ENCODE measurements at places on chromosomes 16 and 17.

- DNase-seq, result no peak
Measured at GRCh38 chr17:2906901-2907300, 110.7 kb downstream of the RAP1GAP2 start.

- no peak for DNase-seq
Measured at GRCh38 chr17:75622076-75622475, 11.2 kb upstream of the SMIM5 start.

DNA sequence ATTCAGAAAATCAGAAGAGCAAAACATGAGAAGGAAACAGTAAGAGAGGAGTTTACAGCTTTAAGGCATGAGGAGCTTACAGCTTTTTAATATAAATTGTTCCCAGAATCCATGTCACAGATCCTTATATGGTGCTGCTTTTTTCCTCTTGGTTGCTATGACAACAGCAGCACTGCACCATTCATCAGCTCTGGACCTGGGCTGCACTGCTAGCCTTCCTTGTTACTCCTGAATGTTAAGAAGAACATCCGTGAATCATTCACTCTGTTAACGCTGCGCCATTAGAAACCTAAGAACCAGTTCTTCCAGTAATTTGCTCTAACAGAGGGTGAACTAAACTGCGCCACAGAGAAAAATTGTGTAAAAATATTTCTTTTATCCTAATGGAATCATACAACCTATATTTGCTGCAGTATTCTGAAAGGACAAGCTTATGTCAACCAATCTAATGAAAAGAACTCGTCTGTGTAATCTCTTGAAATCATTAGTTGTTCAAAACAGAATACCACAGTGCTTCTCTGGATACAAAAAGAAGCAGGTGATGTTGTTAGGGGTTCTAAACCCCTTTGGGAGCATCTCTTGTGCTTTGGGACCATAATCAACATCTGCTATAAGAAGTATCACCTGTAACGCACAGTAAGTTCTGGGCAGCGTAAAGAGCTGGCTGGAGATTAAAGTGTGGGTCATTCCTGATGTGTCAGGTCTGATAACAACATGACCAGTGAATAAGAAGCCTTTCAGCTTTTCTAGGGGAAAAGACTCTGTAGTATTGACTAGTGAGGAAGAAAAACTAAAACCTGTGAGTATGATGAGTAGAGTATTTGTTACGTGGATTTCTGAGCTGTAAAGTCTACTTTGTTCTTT lies 151.2 kb downstream of the TANC2 start:
- no peak for DNase-seq

GRCh38 chr17:63960006-63960405 lies 12.7 kb downstream of the SCN4A start:
- DNase-seq, result no peak

DNA sequence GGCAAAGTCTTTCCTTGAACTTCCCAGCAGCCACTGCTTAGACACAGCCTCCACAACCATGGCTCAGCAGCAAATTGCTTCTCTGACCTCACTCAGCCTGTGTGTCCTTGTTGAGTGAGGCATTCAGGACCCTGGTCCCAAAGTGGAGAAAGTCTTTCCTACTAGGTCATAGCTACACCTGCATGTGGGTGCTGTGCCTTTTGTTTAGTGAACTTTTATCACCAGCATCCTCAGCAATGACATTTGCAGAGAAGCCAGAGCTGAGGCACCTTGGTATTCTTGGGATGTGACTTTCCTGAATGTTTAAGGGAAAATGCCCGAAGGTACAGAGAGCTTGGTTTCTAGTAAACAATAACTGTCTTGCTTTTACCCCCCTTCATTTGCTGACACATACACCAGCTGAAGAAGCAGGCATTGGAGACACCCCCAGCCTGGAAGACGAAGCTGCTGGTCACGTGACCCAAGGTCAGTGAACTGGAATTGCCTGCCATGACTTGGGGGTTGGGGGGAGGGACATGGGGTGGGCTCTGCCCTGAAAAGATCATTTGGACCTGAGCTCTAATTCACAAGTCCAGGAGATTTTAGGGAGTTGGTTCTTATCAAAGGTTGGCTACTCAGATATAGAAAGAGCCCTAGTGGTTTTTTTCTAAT lies 20.9 kb upstream of the STH start:
- no peak for DNase-seq

GRCh38 chr17:39618246-39618913 lies 8.4 kb upstream of the PPP1R1B start:
- DNase-seq, result no peak

- no peak for DNase-seq
Measured at GRCh38 chr17:72687886-72688285, 404.6 kb downstream of the SLC39A11 start.

- DNase-seq, result no peak
Measured at GRCh38 chr17:40720899-40721298, 17.3 kb upstream of the KRT24 start.

DNA sequence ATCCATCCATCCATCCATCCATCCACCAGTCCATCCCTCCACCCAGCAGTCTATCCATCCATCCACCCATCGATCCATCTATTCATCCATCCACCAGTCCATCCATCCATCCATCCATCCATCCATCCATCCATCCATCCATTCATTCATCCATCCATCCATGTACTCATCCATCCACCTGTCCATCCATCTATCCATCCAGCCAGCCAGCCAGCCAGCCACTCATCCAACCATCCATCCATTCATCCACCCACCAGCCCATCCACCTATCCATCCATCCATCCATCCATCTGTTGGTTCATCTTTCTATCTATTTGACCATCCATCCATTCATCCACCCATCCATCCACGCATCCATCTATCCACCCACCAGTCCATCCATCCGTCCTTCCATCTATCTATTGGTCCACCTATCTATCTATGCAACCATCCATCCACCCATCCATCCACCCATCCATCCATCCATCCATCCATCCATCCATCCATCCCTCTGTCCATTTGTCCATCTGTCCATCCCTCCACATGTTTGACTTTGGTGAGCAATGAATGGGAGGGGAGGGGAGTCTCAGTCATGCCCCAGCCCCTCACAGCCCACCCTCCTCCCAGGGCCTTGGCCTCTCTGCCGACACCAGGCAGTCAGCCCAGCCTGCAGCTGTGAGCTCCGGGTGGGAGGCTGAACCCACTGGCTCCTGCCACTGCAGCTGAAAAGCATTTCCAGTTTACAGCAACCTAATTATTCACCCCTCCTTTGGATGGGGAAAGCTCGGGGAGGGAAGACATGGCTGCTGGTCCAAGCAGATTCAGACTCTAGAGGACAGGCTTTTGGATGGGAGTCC lies 38.1 kb upstream of the SSTR5 start:
- no peak for DNase-seq

GRCh38 chr17:81049372-81049911 lies 14.5 kb downstream of the BAIAP2 start:
- no peak for DNase-seq

GRCh38 chr17:76151896-76152454 lies 10.9 kb upstream of the FOXJ1 start:
- DNase-seq, result no peak

DNA sequence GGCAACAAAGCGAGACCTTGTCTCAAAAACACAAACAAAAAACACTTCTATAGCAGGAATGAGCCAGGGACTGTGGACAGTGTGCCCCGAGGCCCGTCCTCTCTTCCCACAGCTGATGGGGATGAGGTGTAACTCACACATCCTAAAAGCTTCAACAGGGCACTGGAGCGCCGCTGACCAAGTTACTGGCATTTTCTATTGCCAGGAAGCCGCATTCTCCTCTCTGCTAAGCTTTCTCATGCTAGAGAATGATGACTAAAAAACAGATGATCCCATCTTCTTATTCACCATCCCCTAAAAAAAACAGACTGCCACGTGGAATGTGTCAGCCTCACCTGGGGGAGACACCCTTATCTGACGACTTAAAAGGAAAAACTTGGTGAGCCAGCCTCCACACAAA lies 16.3 kb downstream of the CARHSP1 start:
- DNase-seq, result no peak

GRCh38 chr16:50747207-50747956 lies 5.5 kb downstream of the CYLD start:
- DNase-seq, result no peak

- DNase-seq, result no peak
Measured at GRCh38 chr17:50949128-50949988, 83.2 kb upstream of the TOB1 start.

DNA sequence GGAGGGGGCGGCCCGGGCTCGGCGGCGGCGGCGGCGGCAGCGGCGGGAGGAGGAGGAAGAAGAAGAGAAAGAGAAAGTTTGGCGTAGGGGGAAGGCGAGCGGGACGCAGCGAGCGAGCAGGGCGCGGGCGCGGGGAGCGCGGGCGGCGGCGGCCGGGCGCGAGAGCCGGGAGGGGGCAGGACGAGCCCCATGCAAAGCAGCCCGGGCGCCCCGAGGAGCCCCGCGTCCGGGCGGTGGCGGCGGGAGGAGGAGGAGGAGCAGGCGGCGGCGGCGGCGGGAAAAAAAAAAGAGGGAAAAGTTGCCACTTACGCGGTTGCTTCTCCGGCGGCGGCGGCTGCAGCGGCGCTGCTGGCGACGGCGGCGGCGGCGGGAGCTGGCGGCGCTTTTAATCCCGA lies 10.3 kb upstream of the ZFHX3 start:
- DNase-seq, result no peak

- DNase-seq, result no peak
Measured at GRCh38 chr17:30599428-30600059, 122.3 kb downstream of the GOSR1 start.

GRCh38 chr17:69462882-69463281 lies 48.4 kb downstream of the MAP2K6 start:
- no peak for DNase-seq

DNA sequence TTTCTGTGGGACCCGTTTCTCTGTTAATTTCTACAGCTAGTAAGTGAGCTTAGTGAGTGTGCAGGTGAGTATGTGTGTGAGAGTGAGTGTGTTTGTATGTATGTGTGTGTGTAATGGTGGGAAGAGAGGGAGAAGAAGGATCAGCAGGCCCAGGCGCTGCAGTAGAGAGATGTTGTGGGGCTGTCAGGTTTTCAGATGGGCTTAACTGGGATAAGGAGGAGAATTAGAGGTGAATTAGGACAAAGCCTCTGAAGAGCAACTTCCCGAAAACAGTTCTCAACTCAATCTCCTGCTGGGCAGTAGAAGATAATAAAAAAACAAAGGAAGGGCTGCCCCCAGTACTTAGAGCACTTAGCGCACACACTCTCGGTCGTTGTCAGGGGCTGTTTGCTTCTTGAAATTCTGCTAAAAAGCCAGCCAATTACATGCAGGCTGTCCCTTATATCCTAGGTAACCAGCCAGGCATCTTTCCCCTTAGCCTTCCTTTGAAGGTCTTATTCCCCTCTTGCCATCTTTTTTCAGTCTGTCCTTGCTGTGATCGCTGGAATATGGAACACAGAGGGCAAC lies 63.4 kb downstream of the CLEC16A start:
- DNase-seq, result no peak

Measured in glomerular endothelial cell (primary cell).